ENCODE measurements at places on chromosomes 1 and 21. TPM values are rescaled to one million over a fixed set of nuclear protein-coding genes. Genes with fewer than 3 reads are reported as not detected.

The SELL gene
- 151 TPM for total RNA-seq

The MPL gene
- total RNA-seq, result not detected

The RGS13 gene
- total RNA-seq, result 0.60 TPM

The CDA gene
- total RNA-seq, result not detected

GRCh38 chr21:35400233-35400939 is 351.3 kb upstream of the RUNX1 start:
- peaks cover 13% of the 10 kb centered on the region for H3K4me1 ChIP-seq
- peaks cover 8% of the 10 kb centered on the region for H3K27me3 ChIP-seq
- H3K4me3 ChIP-seq, result peak overlapping the region; percentile 0
- peak; percentile 18 for DNase-seq
- no peak overlapping the region for H3K27ac ChIP-seq

GRCh38 chr1:93255222-93256079 is 74.9 kb downstream of the CCDC18 start:
- no peak overlapping the region for H3K27ac ChIP-seq
- DNase-seq, result no peak
- H3K4me3 ChIP-seq, result no peak overlapping the region
- H3K27me3 ChIP-seq, result no peaks in the 10 kb centered on the region
- no peaks in the 10 kb centered on the region for H3K4me1 ChIP-seq
- H3K36me3 ChIP-seq, result peaks cover 38% of the 10 kb centered on the region

GRCh38 chr21:32562426-32562825 is 22.9 kb downstream of the TCP10L start:
- H3K27me3 ChIP-seq, result peaks cover 18% of the 10 kb centered on the region
- no peaks in the 10 kb centered on the region for H3K36me3 ChIP-seq
- H3K27ac ChIP-seq, result no peak overlapping the region
- DNase-seq, result no peak
- no peaks in the 10 kb centered on the region for H3K4me1 ChIP-seq
